KBM-7 (cell line): ENCODE measurements at places on chromosomes 16 and 17.

GRCh38 chr17:78727057-78727456 is 55.0 kb downstream of the CYTH1 start:
- no peak for DNase-seq

DNA sequence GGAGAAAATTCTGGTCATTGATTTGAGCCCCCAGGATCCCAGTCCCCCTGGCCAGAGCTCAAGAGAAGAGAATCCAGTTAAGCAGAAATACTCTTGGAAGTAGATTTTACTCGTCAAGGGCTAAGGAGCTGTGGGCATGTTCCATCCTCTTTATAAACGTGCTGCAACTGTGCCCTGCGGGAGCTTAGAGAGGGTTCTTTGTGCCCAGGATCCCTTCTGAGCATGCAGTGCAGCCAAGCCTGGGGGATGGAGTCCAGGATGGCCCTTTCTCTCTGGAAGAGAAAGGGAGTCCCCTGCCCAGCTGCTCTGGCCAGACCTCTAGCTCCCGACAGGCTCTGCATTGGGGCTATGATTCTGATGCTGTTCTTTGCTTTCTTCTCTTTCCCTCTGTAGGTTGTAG is 9.5 kb upstream of the LGALS9 start:
- DNase-seq, result no peak

GRCh38 chr16:73150786-73151185 is 102.9 kb upstream of the ZFHX3 start:
- DNase-seq, result no peak

- no peak for DNase-seq
Measured at GRCh38 chr16:65274566-65274965, 152.7 kb upstream of the CDH11 start.

GRCh38 chr16:24957887-24958286 is 57.3 kb downstream of the ARHGAP17 start:
- DNase-seq, result no peak

DNA sequence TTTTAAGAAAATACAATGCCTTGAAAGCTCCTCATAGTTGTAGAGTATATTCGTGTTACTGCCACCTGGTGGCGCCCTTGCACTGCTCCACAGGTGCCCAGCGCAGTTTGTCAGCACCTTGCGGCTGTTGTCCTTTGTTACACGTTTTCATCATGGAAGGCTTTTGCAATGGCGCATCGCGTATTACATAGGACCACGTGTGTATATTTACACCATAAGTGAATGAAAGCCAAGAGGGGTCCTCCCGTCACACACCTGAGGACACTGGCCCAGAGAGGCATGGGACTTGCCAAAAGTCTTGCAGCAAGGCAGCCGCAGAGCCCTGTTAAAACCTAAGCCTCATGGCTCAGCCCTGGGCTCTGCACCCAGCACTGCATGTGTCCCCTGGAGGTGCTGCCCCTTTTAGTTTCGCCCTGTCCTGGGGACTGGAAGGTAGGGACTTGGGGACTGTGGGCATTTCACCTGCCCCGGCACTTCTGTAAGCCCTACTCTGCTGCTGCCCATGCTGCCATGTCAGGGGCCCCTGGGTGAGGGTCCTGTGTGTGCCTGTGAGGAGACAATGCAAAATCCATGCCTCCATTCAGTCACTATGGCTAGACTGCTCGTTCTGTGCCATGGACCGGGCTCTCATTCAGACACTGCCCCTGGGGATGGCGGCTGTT is 24.3 kb downstream of the POLR3E start:
- DNase-seq, result peak; percentile 58

DNA sequence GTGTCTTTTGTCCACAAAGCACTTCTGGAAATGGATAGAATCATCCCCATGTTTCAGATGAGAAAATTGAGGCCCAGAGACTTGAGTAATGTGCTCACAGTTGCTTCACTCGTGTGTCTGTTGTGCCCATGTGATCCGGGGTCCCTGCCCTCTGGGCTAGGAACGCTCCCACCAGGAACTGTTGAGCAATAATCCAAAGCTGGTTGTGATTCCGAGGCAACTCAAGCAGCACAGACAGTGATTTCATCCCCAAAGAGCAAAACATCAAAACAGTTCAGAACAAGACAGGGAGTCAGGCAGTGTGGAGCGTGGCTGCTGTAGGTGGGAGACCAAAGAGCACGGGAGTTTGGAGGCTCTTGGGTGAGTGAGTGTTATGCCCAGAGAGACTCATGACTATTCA is 205.0 kb upstream of the ASIC2 start:
- no peak for DNase-seq

GRCh38 chr16:4249530-4250308 is 7.8 kb upstream of the SRL start:
- no peak for DNase-seq

GRCh38 chr16:57471852-57472664 is 9.6 kb downstream of the POLR2C start:
- DNase-seq, result no peak

DNA sequence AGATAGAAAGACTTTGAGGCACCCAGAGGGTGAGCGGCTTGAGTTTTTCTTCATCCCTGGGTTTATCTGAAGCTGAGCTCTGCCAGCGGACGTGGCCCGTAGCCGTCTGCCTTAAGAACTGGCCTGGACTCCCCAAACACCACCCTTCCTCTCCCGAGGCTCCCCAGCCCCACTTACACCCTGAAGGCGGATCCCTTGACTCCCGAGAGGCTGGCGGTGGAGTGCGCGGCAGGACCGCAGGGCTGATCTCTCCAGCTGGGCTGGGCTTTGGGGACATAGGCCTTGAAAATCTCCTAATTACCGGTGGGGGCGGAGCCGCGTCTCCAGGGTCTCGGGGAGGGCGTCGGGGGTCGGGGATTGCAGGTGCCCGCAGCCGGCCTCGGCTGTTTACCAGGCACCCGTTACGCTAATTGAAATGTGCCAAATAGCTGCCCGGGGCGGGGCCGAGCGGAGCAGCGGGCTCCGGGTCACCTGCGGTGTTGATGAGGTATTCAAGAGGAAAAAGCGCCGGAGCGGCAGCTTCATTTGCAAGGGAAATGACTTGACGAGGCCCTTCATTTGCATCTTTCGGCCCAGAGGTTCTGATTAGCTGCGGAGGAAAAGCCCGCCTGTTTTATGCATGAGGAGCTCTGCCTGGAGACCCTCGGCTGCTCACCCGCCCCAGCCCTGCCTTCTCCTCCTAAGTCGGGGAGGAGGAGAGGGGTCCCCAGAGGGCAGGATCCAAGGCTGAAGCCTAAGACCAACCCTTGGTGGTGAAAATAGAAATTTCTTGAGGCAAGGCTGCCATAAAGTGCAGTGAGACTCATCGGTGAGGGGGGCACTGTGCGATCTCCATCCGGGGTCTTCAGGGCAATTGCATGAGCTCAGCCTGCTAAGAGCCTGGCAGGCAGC is 100.7 kb downstream of the MGAT5B start:
- peak; percentile 35 for DNase-seq

- DNase-seq, result no peak
Measured at GRCh38 chr16:54783980-54784379, 146.7 kb upstream of the IRX5 start.

DNA sequence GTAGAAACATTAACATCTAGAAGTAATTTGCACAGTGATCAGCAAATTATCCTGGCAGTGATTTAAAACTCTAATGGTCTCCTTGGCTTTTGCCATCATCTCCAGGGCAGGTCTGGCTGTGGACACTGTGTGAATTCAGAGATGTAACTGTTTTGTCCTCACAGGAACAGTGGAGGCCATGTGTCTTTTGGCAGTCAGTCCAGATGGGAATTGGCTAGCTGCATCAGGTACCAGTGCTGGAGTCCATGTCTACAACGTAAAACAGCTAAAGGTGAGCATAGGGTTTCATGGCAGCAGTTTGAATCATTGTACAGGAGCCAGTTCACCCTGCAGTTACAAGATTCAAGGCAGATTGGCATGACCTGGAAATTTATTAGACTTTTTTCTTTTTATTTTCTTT is 26.8 kb upstream of the SNTB2 start:
- DNase-seq, result no peak

GRCh38 chr17:628089-628941 is 86.3 kb downstream of the VPS53 start:
- DNase-seq, result no peak

DNA sequence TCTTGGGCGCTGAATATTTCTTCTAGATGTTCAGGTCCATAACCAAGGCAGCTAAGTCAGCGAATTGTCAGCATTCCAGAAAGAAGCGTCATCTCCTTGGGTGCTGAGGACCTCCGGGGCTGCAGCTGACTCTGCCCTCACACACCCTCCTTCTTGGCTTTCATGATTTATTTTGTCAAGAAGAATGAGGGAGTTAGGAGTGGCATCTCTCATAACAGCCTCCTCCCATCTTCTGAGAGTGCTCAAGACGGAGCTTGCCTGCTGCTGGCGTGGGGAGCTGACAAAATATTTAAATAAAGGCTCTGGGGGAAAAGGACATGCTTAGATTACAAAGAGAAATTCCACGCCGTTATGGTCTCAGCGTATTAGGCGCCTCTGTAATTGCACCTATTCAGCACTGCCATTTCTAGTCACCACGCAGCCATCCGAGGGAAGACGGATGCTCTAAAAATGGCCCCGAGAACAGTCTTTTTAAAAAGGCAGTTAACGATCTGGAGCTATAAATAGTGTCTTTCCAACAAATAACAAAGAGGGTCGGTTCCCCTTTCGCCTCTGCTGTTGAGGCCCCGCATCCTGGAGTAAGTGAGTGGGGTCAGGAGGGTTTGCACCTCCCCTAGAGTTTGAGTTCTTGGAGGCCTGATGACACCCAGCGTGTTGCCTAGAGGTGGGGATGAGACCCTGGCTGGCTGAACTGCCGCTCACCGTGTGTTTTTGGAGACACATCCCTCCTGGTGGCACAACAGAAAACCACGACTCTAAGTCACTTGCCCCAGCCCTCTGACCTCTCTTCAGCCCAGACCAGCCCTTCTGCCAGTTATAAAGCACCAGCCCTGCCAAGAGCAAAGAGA is 187.0 kb downstream of the CCDC182 start:
- peak; percentile 81 for DNase-seq

GRCh38 chr16:78628461-78629045 is 529.1 kb downstream of the WWOX start:
- no peak for DNase-seq

DNA sequence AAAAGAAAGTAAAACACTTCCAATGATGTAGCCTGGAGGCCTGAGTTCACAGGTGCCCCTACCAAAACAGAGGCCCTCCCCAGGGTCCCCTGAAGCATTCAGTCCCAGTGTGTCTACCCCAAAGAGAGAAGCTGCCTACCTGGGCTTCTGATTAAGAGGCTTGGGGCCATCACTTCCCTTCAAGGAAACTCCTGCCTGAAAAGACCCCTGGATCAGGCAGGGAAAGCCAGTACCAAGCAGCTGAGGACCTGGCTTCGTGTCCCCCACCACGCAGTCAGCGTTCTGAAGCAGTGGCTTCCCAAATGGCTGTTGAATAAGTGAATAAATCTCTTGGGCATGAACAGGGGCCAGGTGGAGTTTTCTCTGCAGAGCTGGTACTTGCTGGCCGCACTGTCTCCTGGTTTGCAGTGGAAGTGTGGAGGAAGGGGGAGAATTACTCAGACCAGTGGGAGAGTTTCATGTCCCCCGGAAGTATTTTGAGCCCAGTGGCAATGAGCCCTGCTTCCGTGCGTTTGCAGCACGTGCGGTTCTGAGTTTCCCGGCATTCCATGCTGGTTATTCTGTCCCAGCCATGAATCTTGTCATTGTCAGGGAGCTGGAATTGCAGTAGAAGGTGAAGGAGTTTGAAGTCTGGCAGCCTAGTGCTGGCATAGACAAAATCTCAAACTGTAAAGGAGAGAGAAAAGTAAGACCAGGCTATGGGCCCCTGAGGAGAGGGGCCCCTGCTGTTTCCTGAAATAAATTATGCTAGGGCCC is 27.0 kb downstream of the RMI2 start:
- DNase-seq, result no peak

GRCh38 chr17:55690105-55690508 is 32.6 kb downstream of the TMEM100 start:
- no peak for DNase-seq

DNA sequence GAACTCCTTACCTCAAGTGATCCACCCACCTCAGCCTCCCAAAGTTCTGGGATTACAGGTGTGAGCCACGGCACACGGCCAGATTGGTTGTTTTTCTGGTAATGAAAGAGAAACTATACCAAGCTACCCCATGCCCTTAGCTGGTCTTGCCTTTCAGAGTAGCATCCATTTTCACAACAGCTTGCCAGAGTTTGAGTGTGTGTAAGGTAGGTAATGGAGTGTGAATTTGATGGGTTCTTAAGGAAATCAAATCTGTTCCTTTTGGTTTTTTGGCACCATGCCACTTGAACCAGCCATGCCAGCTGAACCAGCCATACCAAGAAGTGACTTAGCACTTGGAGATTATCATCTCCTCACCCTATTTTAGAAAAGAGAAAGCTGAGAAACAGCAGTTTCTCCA is 5.1 kb downstream of the CALCOCO2 start:
- DNase-seq, result no peak

DNA sequence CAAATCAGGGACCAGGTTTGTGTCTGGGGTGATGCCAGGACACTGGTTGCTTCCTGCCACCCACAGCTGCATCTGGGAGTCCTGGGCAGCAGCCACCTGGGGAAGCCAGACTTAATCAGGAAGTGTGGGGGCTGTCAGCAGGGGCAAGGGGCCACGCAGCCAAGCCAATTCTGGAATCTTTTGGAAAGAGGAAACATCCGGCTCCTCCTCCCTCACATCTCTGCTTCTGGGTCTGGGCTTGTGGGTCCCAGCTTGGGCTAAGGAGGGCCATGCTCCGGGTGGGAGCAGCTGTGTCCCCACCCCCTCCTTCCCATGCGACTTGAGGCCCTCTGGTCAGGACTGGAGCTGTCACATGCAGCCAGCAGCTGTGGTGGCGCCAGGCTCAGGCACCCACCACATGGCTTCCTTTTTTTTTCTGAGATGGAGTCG is 37.0 kb upstream of the CCDC182 start:
- peak; percentile 48 for DNase-seq

- no peak for DNase-seq
Measured at GRCh38 chr17:48382989-48383388, 47.0 kb downstream of the SKAP1 start.

- no peak for DNase-seq
Measured at GRCh38 chr16:3174618-3175148, 13.3 kb upstream of the OR1F1 start.

- DNase-seq, result peak; percentile 80
Measured at GRCh38 chr16:19410435-19411171, 7.1 kb upstream of the TMC5 start.

- DNase-seq, result no peak
Measured at GRCh38 chr17:42991471-42991870, 6.7 kb upstream of the RPL27 start.
